ENCODE measurements at places on chromosomes 4 and X.
A peak's percentile ranks its signal among the peaks of the same experiment; 100 is the strongest.

DNA sequence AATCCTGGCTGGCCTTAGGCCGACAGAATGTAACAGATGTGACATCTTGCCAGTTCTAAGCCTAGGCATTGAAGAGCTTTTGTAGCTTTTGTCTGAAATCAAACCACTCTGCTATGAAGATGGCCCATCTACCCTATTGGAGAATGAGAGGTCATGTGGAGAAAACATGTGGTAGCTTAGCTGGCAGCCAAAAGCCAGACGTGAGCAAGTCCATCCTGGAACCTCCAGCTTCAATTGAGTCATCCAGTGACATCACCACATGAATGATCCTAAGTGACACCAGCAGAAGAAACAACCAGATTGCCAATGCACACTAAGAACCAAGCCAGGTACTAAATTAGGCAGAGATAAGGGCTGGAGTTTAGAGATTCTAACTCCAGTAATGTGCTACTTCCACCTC, 154.8 kb upstream of the ZFP42 start:
- DNase-seq = no peak

DNA sequence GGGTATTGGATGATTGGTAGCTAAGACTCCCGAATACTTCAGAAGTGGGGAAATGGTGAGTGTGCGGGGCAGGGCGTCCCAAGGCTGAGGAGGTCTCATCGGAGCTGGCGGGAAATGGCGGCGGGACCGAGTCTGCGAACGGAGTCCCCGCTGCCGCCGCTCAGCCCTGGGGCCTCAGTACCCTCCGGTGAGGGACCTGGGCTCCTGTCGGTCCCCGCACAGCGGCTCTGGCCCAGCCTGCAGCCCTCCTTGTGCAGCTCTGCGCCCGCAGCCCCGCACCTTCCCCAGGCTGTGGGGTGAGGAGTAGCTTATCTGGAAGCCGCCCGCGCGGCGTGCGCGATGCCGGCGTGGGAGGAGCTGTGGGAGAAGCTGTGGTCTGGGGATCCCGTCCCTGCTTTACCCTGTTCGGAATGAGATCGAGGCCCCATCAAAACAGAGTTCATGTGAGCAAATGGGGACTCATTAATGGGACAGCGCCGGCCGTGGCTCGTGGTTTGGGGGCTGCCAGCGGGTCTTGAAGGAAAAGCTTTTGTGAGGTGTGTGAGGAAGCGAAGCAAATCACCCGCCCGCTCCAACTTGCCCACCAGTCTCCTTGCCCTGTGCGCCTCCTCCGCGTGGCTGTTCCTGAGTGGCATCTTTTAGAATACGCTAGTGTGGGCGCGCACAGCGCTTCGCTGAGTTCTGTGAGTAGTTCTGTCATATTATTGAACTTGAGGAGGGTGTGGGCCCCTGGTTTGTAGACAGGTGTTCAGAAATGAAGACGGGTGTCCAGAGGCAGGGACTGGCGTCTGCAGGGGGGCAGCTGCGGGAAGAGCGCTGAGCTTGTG, 531 bp downstream of the ZNF141 start:
- DNase-seq = peak; percentile 48

GRCh38 chrX:107831071-107831730, 5.5 kb downstream of the MID2 start:
- no peak for DNase-seq

DNA sequence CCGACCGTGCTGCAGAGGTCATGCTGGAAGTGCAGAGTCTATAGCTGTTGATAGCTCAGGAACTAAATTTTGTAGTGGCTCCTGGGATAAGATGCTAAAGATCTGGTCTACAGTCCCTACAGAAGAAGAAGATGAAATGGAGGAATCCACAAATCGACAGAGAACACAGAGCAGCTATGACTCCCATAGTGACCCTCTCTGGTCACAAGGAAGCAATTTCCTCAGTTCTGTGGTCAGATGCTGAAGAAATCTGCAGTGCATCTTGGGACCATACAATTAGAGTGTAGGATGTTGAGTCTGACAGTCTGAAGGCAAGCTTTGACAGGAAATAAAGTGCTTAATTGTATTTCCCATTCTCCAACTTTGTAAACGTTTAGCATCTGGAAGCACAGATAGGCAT, 8.8 kb downstream of the MANBA start:
- DNase-seq = no peak

- DNase-seq = no peak
These were observed 153.0 kb downstream of the DCTD start for GRCh38 chr4:182764137-182764536.

- DNase-seq = no peak
These were observed 13.2 kb downstream of the ELF2 start for GRCh38 chr4:139163806-139164206.

GRCh38 chr4:184395451-184395917, 78.9 kb downstream of the IRF2 start:
- no peak for DNase-seq

DNA sequence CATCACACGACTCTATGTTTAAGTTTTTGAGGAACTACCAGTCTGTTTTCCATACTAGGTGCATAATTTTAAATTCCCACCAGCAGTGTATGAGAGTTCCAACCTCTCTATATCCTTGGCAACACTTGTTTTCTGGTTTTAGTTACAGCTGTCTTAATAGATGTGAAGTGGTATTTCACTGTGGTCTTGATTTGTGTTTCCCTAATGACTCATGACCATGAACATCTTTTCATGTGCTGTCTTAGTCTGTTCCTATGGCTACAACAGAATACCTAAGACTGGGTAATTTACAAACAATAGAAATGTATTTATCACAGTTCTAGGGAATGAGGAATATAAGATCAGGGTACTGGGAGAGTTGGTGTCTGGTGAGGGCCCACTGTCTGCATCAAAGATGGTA, 51.5 kb upstream of the GPR78 start:
- no peak for DNase-seq

DNA sequence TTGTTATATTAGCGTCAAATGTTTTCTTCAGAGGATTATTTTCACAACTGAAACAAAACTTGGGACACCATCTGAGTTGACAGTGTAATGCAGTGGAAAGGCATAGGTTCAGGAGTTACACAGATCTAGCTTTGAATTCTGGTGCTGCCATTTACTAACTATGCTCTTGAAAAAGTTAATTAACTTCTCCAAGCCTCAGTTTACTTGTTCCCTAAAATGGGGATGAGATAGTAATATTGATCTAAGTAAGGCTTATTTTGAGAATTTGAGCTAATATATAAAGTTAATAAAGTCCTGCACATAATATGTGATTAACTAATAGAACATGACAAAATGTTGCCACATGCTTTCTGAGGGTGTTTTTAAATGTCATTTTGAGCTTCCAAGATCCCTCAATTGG, 112.6 kb downstream of the FRAS1 start:
- no peak for DNase-seq

- DNase-seq = no peak
These were observed 445.5 kb downstream of the PCDH10 start for GRCh38 chr4:133594390-133595207.

DNA sequence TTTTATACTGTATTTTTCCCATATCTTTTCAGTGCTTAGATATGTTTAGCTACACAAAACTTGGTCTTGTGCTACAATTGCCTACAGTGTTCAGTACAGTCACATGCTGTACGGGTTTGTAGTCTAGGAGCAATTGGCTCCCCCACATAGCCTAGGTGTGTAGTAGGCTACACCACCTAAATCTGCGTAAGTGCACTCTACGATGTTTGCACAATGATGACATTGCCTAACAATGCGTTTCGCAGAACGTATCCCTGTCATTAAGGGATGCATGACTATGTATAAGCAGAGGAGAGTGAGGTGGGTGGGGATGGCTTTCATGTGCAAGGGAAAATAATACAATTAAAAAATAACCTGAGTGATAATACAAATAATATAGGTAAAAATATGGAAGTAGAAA, 131.4 kb downstream of the GBA3 start:
- no peak for DNase-seq

DNA sequence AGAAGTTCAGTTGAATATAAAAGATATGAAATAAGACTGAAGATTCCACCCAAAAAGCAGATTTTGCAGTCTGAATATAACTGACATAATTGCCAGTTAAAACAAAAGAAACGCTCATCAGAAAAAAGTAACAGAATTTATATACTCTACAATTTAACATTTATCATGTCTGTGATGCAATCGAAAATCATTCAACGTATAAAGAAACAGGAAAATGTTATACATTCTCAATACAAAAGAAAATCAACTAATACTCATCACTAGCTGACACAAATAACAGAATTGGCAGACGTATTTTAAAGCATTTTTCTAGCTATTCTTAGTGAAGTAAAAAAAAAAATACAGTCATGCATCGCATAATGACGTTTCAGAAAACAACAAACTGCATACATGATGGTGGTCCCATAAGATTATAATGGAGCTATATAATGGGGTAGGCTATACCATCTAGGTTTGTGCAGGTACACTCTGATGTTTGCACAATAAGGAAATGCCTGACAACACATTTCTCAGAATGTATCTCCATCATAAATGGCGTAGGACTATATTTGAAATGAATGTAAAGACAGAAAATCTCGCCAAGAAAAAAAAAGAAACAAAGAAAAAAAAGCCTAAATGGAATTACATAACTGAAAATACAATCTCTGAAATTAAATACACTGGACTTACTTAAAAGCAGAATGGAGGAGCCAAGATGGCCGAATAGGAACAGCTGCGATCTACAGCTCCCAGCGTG, 34.3 kb downstream of the OR13H1 start:
- DNase-seq = no peak

DNA sequence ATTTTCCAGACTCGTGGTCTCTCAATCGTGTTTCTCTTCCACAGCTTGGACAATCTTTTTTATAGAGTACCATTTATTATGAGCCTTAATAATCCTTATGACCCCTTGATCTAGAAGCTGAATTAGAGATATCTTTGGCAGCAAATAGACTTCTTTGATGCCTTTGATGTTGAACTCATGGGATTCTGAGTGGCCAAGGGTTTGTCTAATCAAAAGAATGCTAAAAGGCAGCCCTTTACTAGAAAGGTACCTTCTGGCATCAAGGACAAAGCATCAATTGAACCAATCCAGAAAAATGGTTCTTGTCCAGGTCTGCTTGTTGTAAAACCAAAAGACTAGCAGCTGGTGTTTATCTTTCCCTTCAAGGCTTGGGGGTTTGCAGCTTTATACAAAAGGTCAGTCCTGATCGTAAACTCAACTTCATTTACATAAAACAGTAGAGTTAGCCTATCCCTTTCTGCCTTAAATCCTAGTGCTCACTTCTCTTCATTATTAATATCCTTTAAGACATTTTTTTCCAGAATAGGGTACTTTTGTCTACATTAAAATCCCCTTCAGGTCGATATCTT, 411.3 kb downstream of the FAT4 start:
- no peak for DNase-seq

GRCh38 chr4:7003879-7004240, 39.3 kb upstream of the TADA2B start:
- DNase-seq = no peak

DNA sequence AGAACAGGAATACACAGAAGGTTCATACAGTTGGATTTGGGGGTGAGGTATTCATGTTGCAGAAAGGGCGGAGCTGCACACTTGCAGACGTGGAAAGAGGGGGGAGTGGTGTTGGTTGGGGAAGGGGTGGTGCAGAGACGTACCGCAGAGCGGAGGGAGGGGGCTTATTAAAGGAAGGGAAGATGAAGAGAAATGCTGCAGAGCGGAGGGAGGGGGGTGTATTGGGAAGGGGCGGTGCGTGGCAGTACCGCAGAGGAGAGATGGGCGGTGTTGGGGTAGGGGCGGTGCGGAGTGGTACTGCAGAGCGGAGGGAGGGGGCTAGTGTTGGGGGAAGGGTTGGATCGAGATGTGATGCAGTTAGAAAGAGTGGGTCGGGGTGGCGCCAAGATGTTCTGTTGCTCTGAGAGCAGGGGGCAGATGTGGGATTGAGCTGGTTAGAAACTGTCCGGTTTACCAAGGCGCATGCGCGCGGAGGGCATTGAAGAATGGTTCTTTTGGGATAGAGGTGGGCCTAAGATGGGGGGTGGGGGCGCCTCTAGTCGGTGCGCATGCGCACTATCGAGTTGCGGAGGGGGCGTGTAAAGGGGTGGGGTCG, 900 bp downstream of the TRO start:
- DNase-seq = peak; percentile 32

GRCh38 chr4:68077737-68078136, 51.9 kb downstream of the TMPRSS11F start:
- no peak for DNase-seq

DNA sequence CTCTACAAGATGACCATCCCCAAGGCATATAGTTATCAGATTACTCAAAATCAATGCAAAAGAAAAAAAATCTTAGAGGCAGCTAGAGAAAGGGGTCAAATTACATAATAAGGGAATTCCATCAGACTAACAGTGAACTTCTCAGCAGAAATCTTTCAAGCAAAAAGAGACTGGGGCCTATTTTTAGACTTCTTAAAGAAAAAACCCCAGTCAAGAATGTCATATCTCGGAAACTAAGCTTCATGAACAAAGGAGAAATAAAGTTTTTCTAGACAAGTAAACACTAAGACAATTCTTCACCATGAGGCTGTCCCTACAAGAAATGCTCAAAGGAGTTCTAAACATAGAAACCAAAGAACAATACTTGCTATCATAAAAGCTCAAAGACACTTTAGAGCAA, 51.7 kb downstream of the RAB28 start:
- DNase-seq = no peak

DNA sequence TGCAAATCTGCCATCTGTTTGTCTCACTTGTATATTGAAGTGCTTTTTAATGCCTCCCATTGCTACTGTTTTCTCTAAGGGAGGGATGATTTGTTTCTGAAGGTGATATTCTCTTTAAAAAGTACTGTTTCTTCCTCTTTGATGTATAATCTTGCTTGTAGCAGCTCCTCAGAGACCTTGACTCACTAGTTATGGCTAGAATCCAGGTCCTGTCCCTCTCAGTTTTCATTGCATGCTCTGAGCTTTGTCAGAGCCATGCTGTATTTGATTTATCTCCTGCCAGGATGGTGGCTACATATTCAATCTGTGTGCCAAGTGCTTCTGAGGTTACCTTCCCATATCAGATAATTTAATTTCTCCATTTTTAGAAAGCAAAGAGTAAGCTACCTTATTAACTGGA, 56.0 kb downstream of the GLUD2 start:
- DNase-seq = no peak

DNA sequence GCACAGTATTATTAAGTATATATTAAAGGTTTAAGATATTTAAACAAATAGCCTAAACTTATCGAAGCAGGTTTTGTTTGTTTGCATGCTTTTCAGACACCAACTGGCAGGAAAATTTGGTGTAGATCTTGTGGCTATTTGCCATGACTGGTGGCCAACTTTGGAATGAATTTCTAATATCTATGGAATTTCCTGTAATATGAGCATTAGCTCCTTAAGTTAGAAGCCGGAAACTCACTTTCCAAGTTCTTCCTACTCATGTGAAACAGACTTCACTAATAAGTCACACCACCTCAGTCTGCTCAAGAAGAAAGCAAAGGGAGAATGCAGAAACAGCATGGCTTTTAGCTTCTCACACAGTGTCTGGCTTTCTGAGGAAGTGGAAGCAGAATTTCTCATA, 563.9 kb downstream of the GRXCR1 start:
- no peak for DNase-seq

DNA sequence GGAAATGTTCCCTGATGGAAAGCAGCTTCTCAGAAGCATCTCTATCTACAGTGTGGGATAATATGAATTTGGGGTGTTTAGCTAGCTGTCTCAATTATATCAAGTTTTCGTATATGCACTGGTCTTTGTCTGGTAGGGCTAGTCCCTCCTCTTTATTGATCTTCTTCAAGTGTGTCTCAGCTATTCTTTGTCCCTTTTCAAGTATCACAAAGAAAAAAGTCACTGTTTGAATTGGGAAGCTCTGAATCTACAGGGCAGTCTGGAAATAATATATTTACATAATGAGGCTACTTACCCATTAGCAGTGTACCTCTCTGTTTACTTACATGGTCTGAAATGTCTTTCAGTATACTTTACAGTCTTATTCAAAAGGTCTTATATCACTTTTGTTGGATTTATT, 526.0 kb downstream of the IL1RAPL1 start:
- no peak for DNase-seq

Measured in right renal cortex interstitium (tissue), 3 donors.